ENCODE measurements at places on chromosomes 6 and 20.
A peak's percentile ranks its signal among the peaks of the same experiment; 100 is the strongest.

DNA sequence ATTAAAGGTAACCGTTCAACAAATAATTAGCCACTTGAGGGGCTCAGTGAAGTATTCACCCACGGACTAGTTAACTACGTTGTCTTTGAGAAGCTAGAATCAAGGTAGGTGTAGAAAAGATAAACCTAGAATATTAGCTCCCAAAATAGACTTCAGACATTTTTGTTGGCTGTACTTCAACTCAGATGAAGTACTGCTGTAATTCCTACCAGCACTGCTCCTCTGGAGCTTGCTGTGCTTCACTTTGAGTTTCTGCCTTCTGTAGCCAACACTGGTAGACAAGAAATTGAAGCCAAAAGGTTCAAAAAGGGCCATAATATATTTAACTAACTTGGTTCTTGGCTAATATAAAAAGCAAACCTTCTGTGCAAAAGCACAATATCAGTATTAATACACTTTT lies 18.8 kb upstream of the SDHAF4 start:
- DNase-seq, result no peak

DNA sequence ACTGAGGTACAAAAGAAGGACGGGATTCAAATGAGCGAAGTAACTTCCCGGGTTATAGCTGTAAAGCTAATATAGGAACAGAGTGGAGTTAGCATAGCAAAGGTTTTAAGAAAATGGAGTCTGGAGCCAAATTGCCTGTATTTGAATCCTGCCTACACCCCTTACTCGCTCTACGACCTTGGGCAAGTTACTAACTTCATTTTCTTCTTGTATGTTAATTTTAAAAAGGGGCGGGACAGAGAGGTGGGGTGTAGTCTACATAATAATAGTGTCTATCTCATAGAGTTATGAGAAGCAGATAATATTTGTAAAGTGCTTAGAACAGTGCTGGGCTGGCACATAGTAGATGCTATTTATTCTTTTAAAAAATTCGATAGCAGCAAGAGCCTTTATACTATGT lies 705 bp downstream of the ZSCAN23 start:
- DNase-seq, result no peak

DNA sequence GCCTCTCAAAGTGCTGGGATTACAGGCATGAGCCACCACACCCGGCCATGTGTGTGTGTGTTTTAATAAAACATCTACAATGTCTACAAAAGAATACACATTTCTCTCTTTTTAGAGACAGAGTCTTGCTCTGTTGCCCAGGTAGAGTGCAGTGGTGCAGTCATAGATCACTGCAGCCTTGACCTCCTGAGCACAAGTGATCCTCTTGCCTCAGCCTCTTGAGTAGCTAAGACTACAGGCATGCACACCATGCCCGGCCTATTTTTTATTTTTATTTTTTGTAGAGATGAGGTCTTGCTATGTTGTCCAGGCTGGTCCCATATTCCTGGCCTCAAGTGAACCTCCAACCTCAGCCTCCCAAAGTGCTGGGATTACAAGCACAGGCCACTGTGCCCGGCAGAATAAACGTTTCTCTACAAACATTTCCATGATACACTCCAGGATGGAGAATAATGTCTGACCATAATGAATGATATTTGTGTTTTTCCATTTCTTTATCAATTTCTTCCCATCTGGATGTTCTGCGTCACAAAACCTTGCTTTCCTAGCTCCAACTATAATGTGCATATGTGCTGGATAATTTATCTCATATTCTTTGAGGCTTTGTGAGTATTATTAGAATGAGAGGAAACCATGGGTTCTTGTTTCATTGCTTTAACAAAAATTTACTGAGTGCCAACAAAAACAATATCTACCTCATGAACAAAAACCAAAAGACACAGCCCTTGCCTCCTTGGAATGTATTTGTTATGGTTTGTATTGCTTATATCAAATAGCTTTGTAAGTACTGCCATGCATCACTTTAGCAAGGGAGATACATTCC lies 28.6 kb upstream of the CCN2 start:
- no peak for DNase-seq

DNA sequence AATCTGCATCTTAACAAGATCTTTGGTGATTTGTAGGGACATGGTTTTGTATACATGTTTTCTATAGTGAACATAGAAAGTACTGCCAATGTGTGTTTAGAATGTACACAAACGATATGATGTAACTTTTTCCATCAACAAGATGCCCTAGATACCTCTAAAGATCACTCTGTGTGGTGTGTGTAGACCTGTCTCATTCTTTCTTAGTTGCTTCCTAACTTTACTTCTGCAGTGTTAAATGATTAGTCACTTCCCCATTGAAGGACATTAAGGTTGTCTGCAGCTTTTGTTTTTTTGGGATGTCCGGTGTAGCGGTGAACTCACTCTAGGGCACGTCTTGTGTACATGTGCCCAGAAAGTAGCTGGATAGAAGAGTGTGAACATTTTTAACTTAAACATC lies 35.9 kb downstream of the CDYL start:
- no peak for DNase-seq

DNA sequence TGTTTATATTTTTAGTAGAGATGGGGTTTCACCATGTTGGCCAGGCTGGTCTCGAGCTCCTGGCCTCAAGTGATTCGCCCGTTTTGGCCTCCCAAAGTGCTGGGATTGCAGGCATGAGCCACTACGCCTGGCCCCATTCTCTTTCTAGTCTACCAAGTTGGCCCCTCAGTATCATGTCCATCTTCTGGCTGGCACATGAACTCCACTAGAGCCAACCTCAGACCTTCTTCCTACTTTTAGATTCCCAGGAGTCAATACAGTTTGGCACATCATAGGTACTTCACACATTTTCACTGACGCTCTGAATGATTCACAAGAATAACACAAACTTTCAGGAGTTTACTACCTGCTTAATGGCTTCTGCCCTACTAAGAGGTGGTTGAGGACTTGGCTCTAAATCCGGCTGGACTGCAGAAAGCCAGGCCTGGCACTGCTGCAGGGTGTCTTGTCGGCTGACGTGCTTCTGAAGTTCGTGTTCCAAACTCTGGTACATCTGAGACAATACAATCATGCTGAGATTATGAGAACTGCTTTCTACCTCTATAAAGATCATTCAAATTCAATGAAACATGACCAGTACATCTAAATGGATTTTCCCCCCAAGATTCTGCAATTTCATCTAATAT lies 293.3 kb downstream of the SYNE1 start:
- DNase-seq, result no peak

DNA sequence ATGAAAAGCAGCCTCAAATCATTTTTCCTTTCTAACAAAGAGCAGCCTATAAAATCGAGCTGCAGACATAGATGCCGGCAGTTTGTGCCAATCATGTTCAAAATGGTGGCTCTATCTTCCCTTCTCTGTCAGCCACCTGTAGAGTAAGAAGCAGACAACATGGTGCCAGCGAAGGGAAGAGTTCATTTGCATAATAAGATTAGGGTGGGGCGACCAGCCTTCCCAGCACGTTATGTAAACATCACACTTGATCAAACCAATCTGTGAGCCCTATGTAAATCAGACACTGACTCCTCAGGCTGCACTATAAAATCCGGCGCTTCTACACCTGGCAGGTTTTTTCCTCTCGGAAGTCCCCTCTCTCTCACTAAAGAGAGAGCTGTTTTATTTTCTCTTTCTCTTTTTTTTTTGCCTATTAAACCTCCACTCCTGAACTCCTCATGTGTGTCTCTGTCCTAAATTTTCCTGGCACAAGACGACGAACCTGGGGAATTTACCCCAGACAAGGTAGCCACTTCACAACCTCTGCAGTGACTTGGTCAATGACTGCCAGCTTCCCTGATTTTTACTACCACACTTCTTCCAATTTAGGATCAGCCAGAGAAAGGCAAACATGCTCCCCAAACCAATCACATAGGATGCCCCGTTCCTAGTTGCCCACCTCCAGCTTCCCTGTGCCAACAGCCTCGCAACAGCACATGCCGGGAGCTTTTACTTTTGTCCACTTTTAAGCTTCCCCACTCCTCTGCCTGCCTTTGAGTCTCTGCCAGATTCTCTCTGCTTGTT lies 12.9 kb downstream of the TPMT start:
- DNase-seq, result no peak

GRCh38 chr20:34843421-34843820 lies 18.0 kb upstream of the NCOA6 start:
- DNase-seq, result no peak

DNA sequence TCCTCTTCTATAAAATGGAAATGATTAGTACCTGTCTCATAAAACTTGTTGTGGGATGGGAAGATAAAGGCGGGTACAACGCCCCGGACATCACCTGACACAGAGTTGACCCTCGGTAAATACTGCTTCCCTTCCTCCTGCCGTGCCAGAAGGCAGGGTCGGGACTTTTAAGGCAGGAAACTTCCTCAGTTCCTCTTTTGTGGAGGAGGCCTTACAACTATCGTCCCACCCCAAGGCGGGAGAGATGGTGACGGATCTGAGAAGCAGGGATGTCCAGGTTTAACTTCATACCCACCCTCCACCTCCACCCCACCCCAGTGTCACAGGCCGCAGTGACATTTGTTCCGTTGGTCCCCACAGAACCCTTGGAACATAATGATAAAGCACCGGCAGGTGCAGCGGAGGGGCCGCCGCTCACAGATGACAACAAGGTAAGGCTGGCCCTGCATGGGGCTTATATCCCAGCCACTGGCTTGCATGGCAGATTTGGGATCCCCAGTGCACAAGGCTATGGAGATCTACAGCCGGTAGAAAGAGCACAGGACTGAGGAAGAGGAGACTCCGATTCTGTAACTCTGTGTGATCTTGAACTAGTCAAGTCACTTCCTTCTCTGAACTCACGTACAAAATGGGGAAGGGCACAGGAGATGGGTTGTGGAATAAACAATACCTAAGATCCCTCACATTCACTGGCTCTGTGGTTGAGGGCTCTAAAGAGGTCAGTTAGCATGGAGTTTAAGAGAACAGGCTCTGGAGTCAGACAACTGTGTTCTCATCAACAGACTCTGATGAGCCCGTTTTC lies 764 bp downstream of the DNTTIP1 start:
- no peak for DNase-seq

DNA sequence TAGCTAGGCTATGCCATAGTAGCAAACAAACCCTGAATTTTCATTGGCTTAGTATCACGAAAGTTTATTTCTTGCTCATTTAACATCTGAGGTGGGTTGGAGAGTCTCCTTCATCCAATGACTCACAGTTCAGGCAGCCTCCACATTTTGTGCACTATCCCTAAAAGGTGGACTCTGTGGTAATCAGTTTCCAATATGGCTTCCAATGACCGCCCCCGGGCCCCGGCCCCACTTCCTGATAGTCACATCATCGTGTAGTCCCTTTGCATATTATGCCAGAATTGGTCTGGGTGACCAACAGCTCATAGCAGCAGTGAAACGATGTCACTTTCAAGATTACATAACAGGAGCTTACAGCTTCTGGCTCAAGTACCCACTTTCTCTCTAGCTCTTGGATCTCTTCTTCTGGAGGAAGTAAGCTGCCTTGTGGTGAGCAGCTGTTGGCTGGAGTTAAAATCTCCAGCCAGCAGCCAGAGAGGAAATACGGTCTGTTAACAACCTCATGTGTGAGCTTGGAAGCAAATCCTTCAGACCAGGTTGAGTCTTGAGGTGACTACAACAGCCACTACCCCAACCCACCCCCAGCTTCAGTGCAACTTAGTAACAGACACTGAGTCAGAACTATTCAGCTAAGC lies 7.8 kb downstream of the HCRTR2 start:
- no peak for DNase-seq

GRCh38 chr6:56004426-56004825 lies 129.0 kb upstream of the BMP5 start:
- no peak for DNase-seq

DNA sequence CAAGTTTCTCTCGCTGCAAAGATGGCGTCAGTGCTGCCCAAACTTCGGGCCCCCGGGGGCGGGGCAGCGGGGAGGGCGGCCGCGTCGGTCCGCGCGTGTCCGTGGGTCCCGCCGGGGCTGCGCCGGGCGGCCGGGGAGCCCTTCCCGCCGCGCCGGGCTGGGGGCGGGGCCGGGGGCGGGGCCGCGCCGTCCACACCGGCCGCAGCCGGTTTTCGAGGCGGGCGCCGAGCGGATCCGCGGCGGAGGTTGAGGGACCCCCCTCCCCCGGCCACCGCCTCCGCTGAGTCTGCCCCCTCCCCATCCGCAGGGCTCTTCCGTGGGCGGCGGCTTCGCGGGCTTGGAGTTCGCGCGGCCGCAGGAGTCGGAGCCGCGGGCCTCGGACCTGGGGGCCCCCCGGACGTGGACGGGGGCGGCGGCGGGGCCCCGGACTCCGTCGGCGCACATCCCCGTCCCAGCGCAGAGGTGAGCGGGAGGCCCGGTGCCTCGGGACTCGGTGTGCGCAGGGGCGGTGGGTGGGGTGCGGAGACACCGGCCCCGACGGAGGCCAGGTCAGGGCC lies 572 bp downstream of the SLC2A4RG start:
- peak; percentile 48 for DNase-seq

DNA sequence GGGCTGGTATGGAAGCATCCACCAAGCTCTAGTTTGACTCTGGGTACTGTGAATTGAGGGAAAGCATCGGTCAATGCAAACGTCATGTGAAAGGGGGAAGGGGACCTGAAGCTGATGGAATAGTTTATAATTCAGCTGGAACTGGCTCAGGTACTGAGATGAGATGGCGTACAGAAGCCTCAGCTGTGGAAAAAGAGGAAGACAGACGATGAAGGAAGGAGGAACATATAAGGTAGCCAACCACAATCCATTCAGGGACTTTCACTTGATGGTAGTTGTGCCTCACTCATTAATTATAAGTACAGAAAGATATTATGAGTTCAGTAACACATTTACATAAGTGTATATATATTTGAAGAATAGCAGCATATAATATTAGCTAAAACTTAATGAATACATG lies 2.7 kb downstream of the CALHM5 start:
- no peak for DNase-seq

- no peak for DNase-seq
Measured at GRCh38 chr6:158780988-158781691, 38.0 kb downstream of the EZR start.

- DNase-seq, result no peak
Measured at GRCh38 chr6:79621579-79621978, 9.6 kb upstream of the SH3BGRL2 start.

GRCh38 chr20:22586645-22587310 lies 2.4 kb upstream of the FOXA2 start:
- no peak for DNase-seq

- no peak for DNase-seq
Measured at GRCh38 chr20:43991261-43991660, 76.6 kb downstream of the TOX2 start.

DNA sequence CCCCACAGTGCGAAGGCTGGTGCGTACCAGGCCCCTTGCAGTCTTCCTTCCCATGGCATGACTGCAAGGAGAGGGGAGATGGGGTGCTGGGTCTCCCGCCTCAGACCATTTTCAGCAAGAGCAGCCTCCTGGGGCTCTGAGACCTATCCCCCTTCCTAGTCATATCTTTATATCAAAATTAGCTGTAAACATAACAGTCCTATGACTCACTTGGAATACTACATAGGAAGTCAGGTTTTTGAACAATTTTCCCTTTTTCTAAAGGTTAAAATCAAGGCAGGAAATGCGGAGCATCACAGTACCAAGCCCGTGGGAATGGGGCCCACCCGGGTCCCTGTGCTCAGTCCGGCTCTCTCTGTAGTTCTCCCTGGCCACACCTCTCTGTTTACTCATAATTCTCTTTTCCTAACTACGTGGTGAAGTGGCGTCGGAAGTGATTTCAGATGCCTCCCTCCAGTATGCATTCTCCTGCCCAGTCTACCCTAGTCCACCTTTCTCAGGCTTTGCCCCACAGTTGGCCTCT lies 109.8 kb upstream of the TMEM170B start:
- no peak for DNase-seq

Measured in activated T-cell treated with anti-CD3 and anti-CD28 coated beads, Interleukin-2, amount 50 U/mL, for 48 hours (primary cell).